ENCODE measurements at places on chromosomes 13 and 19. TPM values are rescaled to one million over a fixed set of nuclear protein-coding genes. Genes with fewer than 3 reads are reported as not detected.

GRCh38 chr13:93477238-93477637, 250.6 kb downstream of the GPC6 start:
- H3K27ac ChIP-seq = no peak overlapping the region
- peaks cover 34% of the 10 kb centered on the region for H3K4me1 ChIP-seq
- H3K4me3 ChIP-seq = no peak overlapping the region
- H3K27me3 ChIP-seq = no peaks in the 10 kb centered on the region
- DNase-seq = no peak

GRCh38 chr13:81639984-81640582, 1299.2 kb upstream of the SPRY2 start:
- no peaks in the 10 kb centered on the region for H3K4me1 ChIP-seq
- no peak for DNase-seq
- H3K36me3 ChIP-seq = no peaks in the 10 kb centered on the region
- no peaks in the 10 kb centered on the region for H3K27me3 ChIP-seq
- H3K27ac ChIP-seq = no peak overlapping the region

- H3K27me3 ChIP-seq = no peaks in the 10 kb centered on the region
- H3K4me1 ChIP-seq = peaks cover 41% of the 10 kb centered on the region
- peak overlapping the region; percentile 100 for H3K27ac ChIP-seq
- DNase-seq = no peak
- H3K36me3 ChIP-seq = peaks cover 13% of the 10 kb centered on the region
These were observed 557 bp downstream of the ZNF576 start for GRCh38 chr19:43596842-43597461.

- H3K36me3 ChIP-seq = peaks cover 5% of the 10 kb centered on the region
- peaks cover 67% of the 10 kb centered on the region for H3K27me3 ChIP-seq
- no peak overlapping the region for H3K27ac ChIP-seq
- H3K4me3 ChIP-seq = no peak overlapping the region
- H3K4me1 ChIP-seq = no peaks in the 10 kb centered on the region
- DNase-seq = no peak
These were observed 16.6 kb downstream of the POU4F1 start for GRCh38 chr13:78586706-78587105.

DNA sequence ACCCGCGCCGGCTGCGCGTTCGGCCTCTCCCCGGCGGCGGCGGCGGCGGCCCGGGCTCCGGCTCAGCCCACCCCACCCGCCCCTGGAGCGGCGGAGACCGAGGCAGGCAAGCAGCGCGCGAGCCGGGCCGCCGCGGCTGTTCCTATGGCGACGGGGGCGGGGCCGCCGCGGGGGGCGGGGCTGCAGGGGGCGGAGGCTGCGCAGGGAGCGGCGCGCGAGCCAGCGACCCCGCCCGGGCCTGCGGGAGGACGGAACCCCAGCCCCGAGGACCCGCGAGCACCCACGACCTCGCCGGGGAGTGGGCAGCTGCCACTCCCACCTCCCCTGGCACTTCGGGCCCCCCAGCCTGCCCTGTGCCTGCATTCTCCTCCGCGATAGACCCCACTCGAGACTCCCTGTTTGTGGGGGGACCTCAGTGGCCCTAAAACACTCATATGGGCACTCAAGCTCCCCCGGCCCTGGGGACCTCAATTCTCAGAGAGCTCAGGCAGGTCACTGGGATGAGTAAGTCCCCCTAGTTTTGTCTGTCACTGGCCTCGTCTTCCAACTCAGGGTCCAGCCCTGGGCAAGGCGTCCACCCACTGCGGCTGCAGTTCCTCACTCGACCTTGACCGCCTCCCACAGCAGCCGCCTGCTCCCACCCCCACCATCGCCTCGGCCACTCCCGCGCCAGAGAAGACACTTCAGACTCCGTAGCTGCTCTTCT, at the start of gene CTXN1:
Gene CTXN1, minus strand, starts transcription at position 115 of the 706 bp plus-strand sequence. CDS start 597 bp downstream, outside the sequence.
- peaks cover 2% of the 10 kb centered on the region for H3K36me3 ChIP-seq
- H3K4me3 ChIP-seq = peak within 1 kb of the TSS; percentile 77
- peak within 1 kb of the TSS; percentile 89 for H3K27ac ChIP-seq
- no peaks in the 10 kb centered on the region for H3K27me3 ChIP-seq
- no peak for DNase-seq
- peaks cover 48% of the 10 kb centered on the region for H3K4me1 ChIP-seq

Gene FCGBP
- 0.42 TPM for total RNA-seq

Gene DOCK9
- 45.4 TPM for total RNA-seq

Gene GNG7
- 2.5 TPM for total RNA-seq
